Forelimb muscle (tissue), 1 donor: ENCODE measurements at places on chromosomes 6 and 20.
A peak's percentile ranks its signal among the peaks of the same experiment; 100 is the strongest.

DNA sequence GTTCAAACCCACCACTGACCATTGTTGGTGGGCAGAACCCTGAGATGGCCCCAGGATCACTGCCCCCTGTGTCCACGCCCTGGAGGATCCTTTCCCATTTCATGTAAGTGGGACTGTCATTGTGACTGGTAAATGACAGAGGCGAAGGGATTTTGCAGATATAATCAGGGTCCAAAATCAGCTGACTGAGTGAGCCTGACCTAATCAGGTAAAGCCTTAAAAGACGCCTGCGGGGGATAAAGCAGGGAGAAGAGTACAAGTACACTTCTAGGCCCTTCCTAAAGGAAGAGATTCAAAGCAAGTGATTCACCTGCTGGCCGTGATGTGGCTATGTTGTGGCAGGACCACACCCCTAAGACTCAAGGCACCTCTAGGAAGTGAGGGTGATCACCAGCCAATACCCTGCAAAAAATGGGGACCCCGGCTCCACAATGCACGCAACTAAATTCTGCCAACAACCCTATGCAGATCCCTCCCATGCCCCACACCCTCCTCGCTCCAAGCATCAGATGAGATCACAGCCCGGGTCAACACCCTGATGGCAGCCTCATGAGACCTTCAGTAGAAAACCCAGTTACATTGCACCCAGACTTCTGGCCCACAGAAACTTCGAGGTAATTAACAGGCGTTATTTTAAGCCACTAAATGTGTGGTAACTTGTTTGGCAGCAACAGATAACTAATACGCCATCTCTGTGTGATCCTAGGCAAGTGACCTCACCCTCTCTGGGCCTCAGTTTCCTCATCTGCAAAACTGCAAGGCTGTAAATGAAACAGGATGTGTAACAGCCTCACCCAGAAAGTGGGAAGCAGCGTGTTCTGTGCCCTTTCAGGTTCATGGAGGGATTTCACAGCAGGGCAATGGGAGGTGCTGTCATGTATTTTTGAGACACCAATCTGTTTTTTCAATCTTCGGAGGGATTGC is 11.3 kb downstream of the PREX1 start:
- no peak for DNase-seq

- DNase-seq = no peak
Observed at GRCh38 chr6:1143655-1144054, 168.2 kb upstream of the FOXQ1 start.

DNA sequence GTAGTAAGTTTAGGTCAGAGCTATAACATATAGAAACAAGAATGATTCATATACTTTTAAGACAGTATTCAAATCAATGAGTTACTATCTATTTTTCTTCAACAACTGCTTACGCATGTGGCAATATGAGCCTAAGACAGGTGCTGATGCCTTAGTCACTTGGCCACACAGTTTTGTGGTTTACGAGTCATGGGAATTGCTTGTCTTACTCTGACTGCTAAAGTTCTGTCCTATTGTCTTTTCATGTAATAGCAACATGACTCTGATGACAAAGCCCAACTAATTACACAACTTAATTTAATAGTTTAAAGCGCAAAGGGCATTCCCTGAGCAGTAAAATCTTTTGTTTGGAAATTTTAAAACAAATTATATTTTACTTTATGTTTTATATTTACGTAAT is 159.3 kb upstream of the CENPW start:
- DNase-seq = no peak

DNA sequence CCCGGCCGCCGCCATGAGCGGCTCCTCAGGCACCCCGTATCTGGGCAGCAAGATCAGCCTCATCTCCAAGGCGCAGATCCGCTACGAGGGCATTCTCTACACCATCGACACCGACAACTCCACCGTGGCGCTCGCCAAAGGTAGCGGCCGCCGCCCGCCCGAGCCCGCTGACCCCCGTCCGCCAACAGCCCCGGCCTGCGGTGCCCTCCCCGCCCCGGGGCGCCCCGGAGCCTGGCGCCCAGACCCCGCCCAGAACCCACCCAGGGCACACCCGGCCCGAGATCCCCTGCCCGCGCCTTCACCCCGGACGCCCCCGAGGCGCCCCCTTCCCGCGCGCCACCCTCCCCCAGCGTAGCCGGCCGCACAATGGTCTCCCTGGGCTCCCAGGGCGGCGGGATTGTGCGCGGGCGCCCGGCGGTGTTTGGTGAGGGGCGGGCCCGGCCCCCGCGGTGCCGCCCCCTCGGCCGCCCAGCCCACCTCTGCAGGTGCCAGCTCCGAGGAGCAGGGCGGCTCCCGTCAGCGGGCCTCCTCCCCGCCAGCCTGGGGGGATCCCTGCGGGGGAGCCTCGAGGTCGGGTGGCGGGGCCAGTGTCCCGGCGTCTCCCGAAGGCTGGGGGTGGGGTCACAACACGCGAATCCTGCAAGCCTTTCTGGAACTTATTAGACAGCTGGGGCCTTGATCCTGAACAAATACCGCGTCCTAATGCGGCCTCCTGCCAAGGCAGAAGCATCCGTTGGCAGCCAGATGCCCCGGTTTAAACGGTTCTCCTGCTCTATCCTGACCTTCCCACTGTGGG is 577 bp downstream of the LSM14B start:
- no peak for DNase-seq

DNA sequence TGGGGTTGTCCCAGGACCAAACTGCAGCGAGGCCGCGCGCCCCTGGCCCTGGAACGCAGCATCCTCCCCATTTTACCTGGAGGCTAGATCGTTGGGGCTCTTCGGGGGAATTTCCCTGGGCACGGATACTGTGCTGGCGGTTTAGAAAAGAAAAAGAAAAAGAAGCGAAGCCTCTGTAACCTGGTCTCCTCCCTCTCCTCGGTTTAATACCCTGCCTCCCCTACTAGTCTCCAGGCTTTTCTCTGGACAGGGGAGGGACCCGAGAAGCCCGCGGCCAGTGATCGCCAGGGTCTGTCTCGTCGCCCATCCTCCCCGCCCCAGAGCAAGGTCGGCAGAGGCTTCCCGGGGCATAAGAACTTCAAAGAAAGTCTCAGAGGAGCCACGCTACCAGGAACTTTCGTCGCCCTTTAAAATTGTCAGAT is 6.1 kb upstream of the LAMP5 start:
- no peak for DNase-seq

DNA sequence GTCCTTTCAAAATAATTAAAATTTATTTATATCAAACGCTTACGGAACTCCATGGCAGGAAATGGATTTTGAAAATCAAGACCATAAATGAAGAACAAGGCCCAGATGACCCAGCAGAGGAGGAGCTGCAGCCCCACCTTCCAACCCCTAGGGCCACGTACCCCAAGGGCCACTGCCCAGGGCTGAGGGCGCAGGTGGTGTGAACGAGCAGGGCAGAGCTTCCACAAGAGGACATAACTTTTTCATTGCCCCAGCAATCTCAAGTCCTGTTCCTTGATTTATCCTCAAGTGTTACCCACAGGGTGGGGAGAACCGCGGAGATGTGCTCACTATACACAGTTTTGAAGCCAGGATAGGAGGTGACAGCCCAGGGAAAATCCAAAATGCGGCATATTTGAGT is 42.8 kb downstream of the PSMG4 start:
- no peak for DNase-seq

DNA sequence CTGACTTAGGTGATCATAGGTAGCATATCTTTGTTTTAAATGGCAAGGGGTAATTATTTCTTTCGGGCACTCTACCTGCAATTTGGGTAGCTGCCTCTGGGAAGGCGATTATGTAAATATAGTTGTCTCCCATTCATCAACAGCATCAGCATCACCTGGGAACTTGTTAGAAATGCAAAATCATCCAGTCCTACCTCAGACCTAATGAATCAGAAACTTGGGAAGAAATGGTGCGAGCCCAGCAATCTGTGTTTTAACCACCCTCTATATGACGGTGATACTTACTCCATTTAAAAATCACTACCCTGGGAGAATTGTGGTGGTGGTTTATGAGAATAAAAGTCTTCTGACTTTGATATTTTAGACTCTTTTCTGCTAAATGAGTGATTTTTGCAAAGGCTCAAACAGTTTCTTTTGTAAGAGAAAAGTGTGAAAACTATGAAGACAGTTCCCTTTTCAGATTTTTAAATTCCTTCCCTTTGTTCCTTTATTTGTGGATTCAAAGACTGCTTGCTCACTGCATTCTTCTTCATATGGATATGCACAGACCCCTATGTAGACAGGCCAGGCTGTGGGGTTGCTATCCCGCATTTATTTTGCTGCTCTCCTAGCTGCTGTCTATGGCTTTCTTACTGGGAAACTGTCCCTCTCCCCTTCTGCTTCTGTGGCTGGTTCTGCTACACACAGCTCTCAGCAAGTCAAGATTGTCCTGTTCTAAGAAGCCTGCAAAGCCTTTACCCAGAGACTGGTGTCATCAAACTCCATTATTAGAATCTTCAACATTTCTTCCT is 365.3 kb downstream of the RNF144B start:
- no peak for DNase-seq

DNA sequence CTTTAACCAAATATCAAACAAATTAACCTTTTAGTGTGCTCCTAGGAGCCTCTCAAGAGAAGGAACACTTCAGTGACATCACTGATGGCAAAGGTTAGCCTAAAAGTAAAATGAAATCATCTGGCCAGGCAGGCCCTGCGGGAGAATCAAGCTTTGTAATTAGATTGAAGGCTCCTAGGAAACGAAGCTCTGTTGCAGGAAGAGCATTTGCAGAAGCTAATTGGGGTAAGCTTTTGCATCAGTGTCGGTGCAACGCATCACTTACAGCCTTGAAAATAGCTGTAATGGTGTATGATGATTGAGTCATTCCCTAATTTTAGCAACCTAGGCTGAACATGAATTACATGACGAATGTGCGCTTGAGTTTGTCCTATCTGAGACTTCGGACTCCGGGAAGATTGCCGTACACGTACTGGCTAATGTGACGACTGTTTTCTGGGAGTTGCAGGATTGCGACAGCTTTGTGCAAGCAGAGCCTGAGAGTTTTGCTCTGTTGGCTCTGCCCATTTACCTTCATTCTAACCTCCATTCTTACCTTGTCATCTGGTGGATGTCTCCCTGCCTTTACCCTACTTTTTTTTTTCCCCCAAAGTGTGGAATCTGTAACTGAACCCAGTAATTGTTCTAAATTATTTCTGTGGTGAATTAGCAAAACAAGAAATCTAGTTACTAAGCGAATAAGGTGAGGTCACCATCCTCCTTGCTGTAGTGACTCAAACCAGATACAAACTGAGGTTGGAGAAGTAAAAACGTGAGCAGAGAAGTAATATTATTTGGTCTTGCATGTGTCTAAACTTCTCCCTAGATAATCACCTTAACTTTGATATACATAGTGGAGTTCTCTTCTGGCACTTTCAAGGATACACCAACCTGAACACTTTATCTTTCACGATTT is 675.9 kb upstream of the CITED2 start:
- no peak for DNase-seq

DNA sequence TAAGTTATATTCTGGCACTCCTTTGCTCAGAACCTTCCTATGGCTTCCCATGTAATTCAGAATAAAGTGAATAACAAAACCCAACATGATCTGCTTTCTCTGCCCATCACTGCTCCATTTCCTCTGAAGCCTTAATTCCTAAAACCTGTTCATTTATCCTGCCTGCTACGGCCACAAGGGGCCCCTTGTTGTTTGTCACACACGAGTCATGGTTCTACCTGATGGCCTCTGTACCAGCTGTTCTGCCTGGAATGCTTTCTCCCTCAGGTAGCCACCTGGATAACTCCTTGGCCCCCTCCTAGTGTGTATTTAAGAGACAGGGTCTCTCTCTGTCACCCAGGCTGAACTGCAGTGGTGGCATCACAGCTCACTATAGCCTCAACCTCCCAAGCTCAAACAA is 26.8 kb downstream of the ERGIC3 start:
- no peak for DNase-seq

- DNase-seq = no peak
Observed at GRCh38 chr20:42923348-42923918, 266.3 kb downstream of the PTPRT start.

DNA sequence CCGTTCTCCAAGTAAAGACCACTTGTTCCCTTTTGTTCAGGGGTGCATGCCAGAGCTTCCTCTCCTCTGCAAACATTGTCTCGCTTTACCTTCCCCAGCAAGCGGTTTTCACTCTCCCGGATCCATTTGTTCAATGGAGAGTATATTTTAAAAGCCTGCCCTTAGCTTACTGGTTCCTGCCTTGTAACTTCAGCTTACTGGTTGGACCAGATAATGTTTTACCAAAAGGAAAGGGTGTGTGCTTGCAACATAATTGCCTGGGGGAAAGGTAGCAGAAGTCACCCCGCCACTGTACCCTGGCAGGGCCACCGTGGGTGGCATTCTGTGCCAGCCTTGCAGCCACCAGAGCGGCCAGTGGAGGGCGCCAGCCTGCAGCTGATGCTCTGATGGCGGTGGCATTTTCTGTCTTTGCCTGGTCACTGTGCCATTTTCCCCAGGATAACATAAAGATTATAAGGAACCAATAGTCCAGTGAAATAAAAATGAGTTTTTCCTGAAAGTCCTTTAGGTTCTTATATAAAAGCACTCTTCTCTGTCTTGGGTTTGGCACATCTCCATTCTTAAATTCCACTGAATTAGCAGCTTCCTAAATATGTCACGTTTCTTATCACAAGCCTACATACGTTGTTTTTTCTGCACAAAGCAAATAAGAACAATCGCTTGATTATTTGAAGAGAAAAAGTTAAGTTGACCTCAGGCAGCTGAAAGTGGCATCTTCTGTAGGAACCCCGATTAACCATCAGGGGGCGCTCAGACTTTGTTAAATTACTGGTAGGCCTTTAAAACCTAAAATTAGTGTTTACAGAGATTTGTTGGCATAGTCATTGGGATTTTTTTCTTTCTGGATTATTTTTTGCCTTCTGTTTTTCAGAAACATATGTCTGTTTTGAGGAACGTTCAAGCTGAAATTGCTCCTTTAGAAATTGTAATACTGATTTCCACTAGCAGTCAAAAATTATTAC is 67.4 kb upstream of the XRN2 start:
- peak; percentile 14 for DNase-seq

DNA sequence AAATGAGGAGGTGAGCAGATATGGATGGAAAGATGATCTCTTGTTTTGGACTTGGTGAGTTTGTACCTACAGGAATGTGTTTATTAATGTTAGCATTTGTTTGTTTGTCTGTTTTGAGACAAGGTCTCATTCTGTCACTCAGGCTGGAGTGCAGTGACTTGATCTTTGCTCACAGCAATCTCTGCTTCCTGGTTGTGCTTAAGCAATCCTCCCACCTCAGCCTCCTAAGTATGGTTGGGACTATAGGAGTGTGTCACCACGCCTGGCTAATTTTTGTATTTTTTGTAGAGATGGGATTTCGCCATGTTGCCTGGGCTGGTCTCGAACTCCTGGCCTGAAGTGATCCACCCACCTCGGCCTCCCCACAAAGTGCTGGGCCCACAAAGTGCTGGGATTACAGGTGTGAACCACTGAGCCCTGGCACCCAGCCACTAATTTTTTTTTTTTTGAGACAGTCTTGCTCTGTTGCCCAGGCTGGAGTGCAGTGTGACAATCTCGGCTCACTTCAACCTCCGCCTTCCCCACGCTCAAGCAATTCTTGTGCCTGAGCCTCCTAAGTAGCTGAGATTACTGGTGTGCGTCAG is 7.1 kb downstream of the CASP8AP2 start:
- no peak for DNase-seq
